HepG2 (cell line): ENCODE measurements at places on chromosomes 7 and 10.

GRCh38 chr10:118246332-118247295 lies 95.5 kb downstream of the FAM204A start:
- DNase-seq: no peak

DNA sequence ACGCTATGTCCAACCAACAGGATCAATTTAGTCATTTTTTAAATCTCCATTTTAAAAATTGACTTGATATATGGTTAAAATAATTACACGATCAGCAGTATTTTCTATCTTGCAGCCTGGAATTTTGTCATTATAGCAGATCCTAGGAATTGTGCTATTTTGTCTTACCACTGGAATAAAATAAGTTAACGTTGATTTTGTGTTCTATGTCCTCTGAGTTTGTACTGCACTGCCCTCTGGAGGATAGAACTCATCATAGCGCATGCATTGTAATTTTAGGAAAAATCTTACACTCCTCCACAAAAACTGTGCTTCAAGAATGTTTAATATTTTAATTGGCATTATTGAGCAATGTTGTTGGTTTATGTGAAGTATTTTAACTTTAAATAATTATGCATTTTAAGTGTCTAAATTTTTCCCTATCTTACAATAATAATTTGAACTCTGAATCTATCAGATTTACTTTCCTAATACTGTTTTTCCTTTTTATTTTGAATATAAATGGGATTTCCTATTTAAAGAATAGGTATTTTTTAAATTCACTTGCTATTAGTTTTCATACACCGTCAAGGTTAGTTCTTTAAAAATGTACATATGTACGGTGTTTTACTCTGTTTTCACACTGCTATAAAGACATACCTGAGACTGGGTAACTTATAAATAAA lies 220.1 kb downstream of the PPP1R3A start:
- peak; percentile 15 for DNase-seq

DNA sequence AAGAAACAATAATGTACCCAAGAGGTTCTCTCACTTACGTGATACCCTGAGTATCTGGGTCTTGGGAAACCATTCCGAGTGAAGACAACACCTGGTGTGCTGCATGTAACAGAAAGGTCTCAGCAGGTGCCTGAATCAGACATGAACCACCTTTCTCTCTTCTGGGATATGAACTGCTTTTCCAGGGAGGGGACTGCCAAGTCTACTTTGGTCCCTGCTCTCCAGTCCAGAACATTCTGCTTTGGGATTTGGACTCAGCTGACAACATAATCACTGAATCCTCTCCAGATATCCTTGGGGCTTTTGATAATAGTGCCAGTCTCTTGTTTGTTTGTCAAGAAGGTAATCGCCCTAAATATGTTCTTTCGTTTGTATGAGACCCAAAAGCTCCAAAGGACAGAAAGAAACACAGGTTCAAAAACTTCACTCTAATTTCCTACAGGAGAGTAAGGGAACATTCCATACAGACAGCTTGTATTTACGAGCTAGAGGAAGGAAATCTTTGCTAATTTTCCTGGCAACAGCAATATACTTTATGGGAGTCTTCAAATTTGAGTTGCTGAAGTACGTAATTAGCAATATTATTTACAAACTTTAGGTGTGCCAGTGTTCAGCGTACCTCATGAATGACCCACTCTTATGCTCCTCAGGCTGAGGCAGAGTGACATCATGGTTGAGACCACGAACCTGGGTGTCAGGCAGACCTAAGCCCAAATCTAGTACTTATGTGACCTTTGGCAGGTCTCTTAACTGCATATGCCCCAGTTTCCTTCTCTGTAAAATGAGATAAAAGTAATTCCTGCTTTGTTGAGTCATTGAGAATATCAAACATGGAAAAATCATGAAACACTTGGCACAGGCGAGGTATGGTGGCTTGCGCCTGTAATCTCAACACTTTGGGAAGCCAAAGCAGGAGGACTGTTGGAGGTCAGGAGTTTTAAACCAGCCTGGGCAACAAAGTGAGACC lies 5.4 kb downstream of the ABLIM1 start:
- DNase-seq: no peak

DNA sequence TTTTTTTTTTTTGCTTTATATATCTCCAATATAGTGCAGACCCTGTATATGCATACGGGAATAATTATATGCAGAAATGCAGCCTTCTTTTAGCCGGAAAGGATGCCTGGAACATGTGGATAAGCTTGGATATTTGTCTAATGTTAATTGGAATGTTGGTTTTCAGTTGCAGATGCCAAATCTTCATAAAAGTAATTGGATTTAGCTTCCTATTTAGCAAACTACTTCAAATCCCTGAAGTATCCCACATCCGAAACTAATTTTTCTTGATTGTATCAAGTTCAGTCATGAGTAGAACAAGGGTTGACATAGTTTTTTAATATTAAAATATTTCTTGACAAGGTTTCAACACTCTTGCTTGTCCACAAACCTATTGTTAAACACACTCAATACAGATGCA lies 281.7 kb downstream of the BBS9 start:
- no peak for DNase-seq

- DNase-seq: no peak
Observed at GRCh38 chr7:101952355-101953247, 135.2 kb downstream of the CUX1 start.

GRCh38 chr10:76017026-76017732 lies 585.8 kb downstream of the LRMDA start:
- DNase-seq: no peak

DNA sequence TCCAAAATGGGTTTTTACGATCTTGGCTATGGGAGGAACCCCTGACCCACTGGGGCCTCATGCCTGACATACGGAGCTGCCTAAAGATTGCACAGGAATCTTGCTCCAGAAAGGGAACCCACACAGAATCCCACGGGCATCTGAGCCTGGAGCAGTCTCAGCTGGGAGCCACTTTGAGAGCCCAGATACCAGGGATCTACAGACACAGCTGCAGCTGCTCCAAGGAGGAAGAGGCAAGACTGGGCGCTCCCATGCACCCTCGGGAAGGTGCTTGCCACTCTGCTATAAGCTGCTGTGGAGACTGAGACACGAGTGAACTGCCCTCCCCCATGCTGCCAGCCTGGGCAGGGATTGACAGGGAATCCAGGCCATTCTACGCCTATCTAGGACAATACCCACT lies 202.5 kb downstream of the REEP3 start:
- DNase-seq: no peak

GRCh38 chr7:1815051-1815481 lies 145.0 kb downstream of the ELFN1 start:
- no peak for DNase-seq

- no peak for DNase-seq
Observed at GRCh38 chr10:63822496-63822895, 301.3 kb downstream of the REEP3 start.

DNA sequence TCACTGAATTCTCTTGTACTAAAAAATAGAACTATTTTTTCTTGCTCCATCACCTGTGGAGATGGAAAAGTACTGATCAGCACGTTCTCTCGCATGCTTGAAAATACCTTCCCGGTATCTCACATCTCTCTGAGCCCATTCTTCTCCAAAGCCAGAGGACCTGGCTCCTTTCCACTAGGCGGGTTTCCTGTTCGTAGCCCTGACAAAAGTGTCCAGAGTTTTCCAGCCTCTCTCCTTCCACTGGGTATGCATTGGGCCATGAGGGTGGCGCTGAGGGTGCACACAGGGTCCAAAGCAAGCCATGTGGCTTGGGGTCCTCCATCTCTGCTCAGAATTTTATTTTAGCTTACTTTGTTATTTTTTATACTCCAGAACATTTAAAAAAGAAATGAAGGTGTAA lies 16.3 kb upstream of the SRGN start:
- DNase-seq: no peak

DNA sequence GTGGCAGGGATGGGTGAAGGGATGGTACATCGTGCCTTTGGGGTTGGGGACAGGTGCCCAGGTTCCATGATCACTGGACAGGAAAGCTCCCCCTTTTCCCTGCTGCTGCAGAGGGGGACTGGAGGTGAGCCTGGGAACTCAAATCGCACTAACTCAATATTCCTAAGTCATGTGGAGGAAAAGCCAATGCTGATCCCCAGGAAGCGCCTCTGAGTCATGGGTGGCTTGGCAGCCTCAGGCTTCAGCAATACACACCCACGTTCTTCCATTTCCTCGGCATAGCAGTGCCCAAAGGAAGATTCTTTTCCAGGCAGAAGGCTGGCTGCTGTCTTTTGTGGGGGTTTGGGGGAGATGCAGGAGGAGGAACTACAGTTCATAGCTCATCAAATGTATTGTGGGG lies 165.8 kb downstream of the CCDC3 start:
- DNase-seq: no peak

GRCh38 chr7:1091644-1092027 lies 3.7 kb downstream of the GPER1 start:
- no peak for DNase-seq
